Uterus (tissue), 4 donors: ENCODE measurements at places on chromosomes 12 and 14.

- DNase-seq = no peak
- H3K36me3 ChIP-seq = no peaks in the 10 kb centered on the region
- no peak overlapping the region for H3K4me3 ChIP-seq
- H3K27ac ChIP-seq = peak overlapping the region; percentile 95
- peaks cover 11% of the 10 kb centered on the region for H3K4me1 ChIP-seq
- H3K27me3 ChIP-seq = no peaks in the 10 kb centered on the region
Observed at GRCh38 chr12:56256326-56256960, 1.7 kb downstream of the ANKRD52 start.

GRCh38 chr12:47795814-47796411 is 22.9 kb downstream of the SLC48A1 start:
- no peaks in the 10 kb centered on the region for H3K27me3 ChIP-seq
- DNase-seq = no peak
- H3K4me1 ChIP-seq = peaks cover 27% of the 10 kb centered on the region
- no peak overlapping the region for H3K4me3 ChIP-seq
- no peaks in the 10 kb centered on the region for H3K36me3 ChIP-seq
- no peak overlapping the region for H3K27ac ChIP-seq

DNA sequence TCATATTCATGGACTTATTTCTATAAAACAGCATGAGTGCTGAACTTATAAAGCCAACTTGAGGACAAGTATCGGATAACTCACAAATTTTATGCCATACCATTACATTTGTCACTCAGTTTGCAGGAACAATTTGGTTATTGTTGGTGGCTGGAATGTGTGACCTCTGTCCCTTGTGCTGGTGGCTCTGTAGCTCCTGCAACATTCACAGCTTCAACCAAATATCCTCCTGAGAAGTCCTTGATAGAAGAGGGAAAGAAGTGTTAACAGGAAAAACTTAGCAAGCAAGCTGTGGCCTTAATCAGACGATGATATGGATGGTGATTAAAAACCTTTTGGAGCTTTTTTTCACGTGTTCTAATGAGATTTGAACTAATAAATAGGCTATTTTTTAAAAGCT is 61.0 kb upstream of the DNM1L start:
- no peaks in the 10 kb centered on the region for H3K36me3 ChIP-seq
- no peaks in the 10 kb centered on the region for H3K27me3 ChIP-seq
- no peak overlapping the region for H3K27ac ChIP-seq
- no peak overlapping the region for H3K4me3 ChIP-seq
- no peaks in the 10 kb centered on the region for H3K4me1 ChIP-seq

GRCh38 chr12:26182377-26182776 is 13.0 kb upstream of the SSPN start:
- H3K4me3 ChIP-seq = no peak overlapping the region
- H3K27me3 ChIP-seq = no peaks in the 10 kb centered on the region
- no peaks in the 10 kb centered on the region for H3K4me1 ChIP-seq
- no peak for DNase-seq

DNA sequence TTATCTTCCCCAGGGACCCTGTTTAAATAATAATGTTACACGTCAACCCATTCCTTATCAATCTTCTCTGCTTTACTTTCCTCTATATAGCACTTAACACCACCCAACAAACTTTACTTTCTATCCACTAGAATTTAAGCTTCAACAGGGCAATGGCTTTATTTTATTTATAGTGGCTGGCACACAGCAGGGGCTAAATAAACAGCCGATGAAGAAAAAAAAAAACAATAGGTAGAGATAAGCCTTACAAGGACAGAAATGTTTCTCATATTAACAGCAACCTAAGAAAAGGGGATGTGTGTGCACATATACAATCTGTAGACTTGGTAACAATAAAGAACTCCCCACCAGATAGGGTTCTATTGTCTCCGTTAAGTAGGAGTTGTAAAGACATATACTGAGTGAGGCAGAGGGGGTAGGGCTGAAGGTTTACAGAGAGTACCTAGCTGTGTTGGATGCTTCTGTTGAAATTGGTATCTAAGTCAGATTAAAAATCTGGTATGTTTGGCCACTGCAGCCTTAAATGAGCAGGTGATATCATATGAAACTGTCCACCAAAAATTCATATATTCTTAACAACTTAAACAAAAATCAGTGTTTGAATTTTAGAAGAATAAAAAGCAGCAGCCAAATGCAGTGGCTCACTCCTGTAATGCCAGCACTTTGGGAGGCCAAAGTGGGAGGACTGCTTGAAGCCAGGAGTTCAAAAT is 24.7 kb upstream of the AP4S1 start:
- H3K27ac ChIP-seq = no peak overlapping the region
- H3K27me3 ChIP-seq = no peaks in the 10 kb centered on the region
- no peak for DNase-seq
- H3K4me3 ChIP-seq = no peak overlapping the region
- H3K36me3 ChIP-seq = no peaks in the 10 kb centered on the region

GRCh38 chr12:41277946-41278267 is 89.8 kb downstream of the PDZRN4 start:
- H3K4me3 ChIP-seq = no peak overlapping the region
- H3K27ac ChIP-seq = no peak overlapping the region

DNA sequence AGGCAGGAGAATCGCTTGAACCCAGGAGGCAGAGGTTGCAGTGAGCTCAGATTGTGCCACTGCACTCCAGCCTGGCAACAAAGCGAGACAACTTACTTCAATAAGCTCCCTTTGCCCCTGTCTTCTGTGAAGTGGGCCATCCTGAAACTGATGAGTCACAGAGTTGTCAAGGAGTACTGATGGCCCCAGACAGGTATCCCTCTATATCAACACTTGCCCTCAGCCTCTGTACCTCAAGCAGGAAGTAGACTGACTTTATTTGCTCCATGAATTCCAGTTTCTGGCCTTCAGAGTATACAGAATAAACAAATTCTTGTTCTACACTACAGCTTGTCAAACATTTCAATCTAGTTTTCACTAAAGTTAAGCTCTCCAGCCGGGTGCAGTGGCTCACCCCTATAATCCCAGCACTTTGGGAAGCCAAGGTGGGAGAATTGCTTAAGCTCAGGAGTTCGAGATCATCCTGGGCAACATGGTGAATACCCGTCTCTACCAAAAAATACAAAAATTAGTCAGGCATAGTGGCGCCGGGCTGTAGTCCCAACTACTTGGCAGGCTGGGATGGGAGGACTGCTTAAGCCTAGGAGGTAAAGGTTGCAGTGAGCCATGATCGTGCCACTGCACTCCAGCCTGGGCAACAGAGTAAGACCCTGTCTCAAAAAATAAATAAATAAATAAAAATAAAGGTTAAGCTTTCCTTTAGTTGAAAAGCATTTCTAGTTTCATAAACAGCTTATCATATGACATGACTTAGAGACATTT is 16.4 kb upstream of the LRP10 start:
- no peak overlapping the region for H3K4me3 ChIP-seq
- H3K4me1 ChIP-seq = peaks cover 17% of the 10 kb centered on the region
- H3K27ac ChIP-seq = no peak overlapping the region
- no peaks in the 10 kb centered on the region for H3K36me3 ChIP-seq
- DNase-seq = no peak

GRCh38 chr12:51846911-51847642 is 1.4 kb downstream of the FIGNL2 start:
- no peaks in the 10 kb centered on the region for H3K36me3 ChIP-seq
- DNase-seq = peak; percentile 66
- H3K27ac ChIP-seq = peak overlapping the region; percentile 85
- no peaks in the 10 kb centered on the region for H3K4me1 ChIP-seq
- H3K27me3 ChIP-seq = no peaks in the 10 kb centered on the region
- H3K4me3 ChIP-seq = peak overlapping the region; percentile 52

DNA sequence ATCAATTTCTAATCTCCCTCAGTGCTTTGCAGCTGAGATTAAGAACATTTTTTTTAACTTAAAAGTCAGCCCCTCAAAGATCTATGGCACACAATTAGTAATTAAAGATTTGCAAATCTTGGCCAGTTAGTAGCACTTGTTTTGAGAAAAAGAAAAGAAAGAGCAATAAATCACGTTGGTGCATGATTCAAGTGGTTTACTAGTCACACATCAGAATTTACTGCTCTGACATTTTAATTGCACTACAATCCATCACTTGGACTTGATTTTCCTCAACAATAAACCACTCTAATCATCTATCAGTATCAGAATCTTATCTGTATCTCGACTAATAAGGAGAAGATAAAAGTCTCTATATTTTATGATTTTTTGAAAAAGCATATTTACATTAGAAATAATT is 154.3 kb downstream of the HELB start:
- H3K4me3 ChIP-seq = no peak overlapping the region
- no peaks in the 10 kb centered on the region for H3K36me3 ChIP-seq
- H3K27ac ChIP-seq = no peak overlapping the region

- H3K4me3 ChIP-seq = no peak overlapping the region
- H3K27me3 ChIP-seq = no peaks in the 10 kb centered on the region
- no peaks in the 10 kb centered on the region for H3K36me3 ChIP-seq
- H3K27ac ChIP-seq = no peak overlapping the region
- no peak for DNase-seq
Observed at GRCh38 chr12:107404981-107405380, 280.6 kb upstream of the PWP1 start.

GRCh38 chr12:124278389-124279101 is 16.3 kb upstream of the RFLNA start:
- no peaks in the 10 kb centered on the region for H3K36me3 ChIP-seq
- H3K27ac ChIP-seq = no peak overlapping the region
- no peaks in the 10 kb centered on the region for H3K27me3 ChIP-seq
- H3K4me1 ChIP-seq = no peaks in the 10 kb centered on the region
- H3K4me3 ChIP-seq = no peak overlapping the region
- peak; percentile 35 for DNase-seq

- H3K27me3 ChIP-seq = no peaks in the 10 kb centered on the region
- H3K27ac ChIP-seq = no peak overlapping the region
- no peak overlapping the region for H3K4me3 ChIP-seq
- H3K4me1 ChIP-seq = no peaks in the 10 kb centered on the region
- no peaks in the 10 kb centered on the region for H3K36me3 ChIP-seq
- no peak for DNase-seq
Observed at GRCh38 chr14:25607192-25607591, 557.2 kb upstream of the STXBP6 start.

DNA sequence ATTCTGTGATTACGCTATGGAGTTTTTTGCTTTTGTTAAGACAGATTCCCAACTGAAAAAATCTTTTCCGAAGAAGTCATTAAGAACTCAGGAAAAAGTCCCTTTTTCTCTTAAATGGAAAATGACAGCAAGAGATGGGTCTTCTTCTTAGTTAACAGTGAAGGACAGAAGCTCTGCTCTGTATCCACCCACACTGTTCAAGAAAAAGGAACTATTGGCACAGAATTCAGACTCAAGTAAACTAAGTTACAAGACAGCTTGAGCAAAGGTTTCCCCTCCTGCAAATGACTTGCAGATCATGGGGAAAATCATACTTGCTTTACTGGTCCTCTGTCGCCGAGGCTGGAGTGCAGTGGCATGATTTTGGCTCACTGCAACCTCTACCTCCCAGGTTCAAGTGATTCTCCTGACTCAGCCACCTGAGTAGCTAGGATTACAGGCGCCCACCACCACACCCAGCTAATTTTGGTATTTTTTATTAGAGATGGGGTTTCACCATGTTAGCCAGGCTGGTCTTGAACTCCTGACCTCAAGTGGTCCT is 137.1 kb upstream of the AEBP2 start:
- no peak overlapping the region for H3K4me3 ChIP-seq
- H3K27ac ChIP-seq = no peak overlapping the region
- no peak for DNase-seq
- H3K27me3 ChIP-seq = no peaks in the 10 kb centered on the region
- no peaks in the 10 kb centered on the region for H3K4me1 ChIP-seq

DNA sequence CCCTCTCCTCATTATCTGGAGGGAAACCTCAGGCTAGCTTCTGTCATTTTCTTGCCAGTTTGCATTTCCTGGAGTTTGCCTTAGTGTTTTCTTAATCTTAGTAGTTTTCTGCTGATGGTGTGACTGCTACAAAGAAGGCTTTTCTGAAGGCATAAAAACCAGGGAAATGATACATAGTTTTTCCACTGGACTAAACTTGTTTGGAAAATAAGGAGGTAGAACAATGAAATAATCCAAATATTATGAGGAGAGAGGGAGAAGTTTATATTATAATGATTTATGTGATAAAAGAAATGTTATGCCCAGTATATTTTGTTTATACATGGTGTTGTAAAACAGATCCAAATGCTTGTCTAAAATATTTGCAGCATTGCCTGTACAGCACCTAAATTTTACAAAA is 22.2 kb downstream of the DAAM1 start:
- peaks cover 10% of the 10 kb centered on the region for H3K4me1 ChIP-seq
- H3K27ac ChIP-seq = peak overlapping the region; percentile 3
- DNase-seq = no peak

DNA sequence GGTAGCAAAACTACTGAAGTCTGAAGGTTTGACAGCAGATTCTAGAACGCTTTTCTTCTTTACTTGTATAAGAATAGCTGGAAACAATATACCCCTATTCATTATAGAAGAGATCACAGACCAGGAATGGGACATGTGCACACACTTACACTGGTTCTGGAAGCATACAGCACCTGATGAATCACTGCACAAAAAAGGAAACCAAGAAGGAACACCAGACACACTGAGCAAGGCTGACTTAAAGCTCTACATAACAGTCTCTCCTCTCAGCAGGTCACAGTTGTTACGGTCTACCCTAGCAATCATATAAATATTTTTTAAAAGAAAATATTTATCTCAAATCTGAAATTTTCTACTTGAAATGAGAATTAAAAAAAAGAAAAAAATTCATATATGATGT is 13.5 kb downstream of the ATP2B1 start:
- H3K4me1 ChIP-seq = no peaks in the 10 kb centered on the region
- no peaks in the 10 kb centered on the region for H3K36me3 ChIP-seq
- H3K27ac ChIP-seq = no peak overlapping the region

GRCh38 chr14:75427126-75427481 is 718 bp upstream of the JDP2 start:
- H3K27ac ChIP-seq = peak overlapping the region; percentile 81
- H3K27me3 ChIP-seq = no peaks in the 10 kb centered on the region
- no peaks in the 10 kb centered on the region for H3K36me3 ChIP-seq
- no peak for DNase-seq
